ENCODE measurements at places on chromosomes 5 and 9. TPM values are rescaled to one million over a fixed set of nuclear protein-coding genes. Genes with fewer than 3 reads are reported as not detected.

Gene BRD9
- total RNA-seq: 33.4 TPM

Gene RANBP3L
- total RNA-seq: 213 TPM

Gene OTP
- 1.8 TPM for total RNA-seq

Gene MARCOL
- total RNA-seq: not detected

Gene NOXA1
- 1.4 TPM for total RNA-seq

Gene CAMK4
- 15.8 TPM for total RNA-seq

Gene ADAMTS12
- total RNA-seq: 18.4 TPM

Gene POU5F2
- total RNA-seq: 4.1 TPM

Gene WDR31
- total RNA-seq: 3.4 TPM

Gene IL4
- total RNA-seq: not detected

Gene ALDH1A1
- total RNA-seq: 26.4 TPM

Gene ALDH7A1
- 64.5 TPM for total RNA-seq

Gene C9orf153
- total RNA-seq: 0.99 TPM

Gene PPP3R2
- total RNA-seq: 0.61 TPM

Gene CDHR2
- 0.20 TPM for total RNA-seq

Gene ARHGEF39
- 0.79 TPM for total RNA-seq

Gene IFNA13
- not detected for total RNA-seq

Gene ST6GALNAC6
- total RNA-seq: 58.8 TPM

Gene PCA3
- 0.39 TPM for total RNA-seq

Gene KCNIP1
- 82.4 TPM for total RNA-seq

Gene MAP1B
- 200 TPM for total RNA-seq

Gene HAND1
- not detected for total RNA-seq

Gene SLC4A9
- total RNA-seq: 0.39 TPM

Gene GLRX
- 17.6 TPM for total RNA-seq

Gene MGAT1
- 40.7 TPM for total RNA-seq

Gene SLC6A3
- total RNA-seq: 1.1 TPM

Gene TEK
- 15.8 TPM for total RNA-seq

Gene TXNDC8
- total RNA-seq: not detected

Gene MAST4
- 34.6 TPM for total RNA-seq

Gene FAM221B
- total RNA-seq: not detected

Gene EGFLAM
- total RNA-seq: 36.3 TPM

Gene CCL19
- total RNA-seq: not detected

Gene GPR150
- 0.06 TPM for total RNA-seq

Gene ADCY2
- total RNA-seq: 25.4 TPM

Gene GDA
- total RNA-seq: 0.88 TPM

Gene OR1J4
- total RNA-seq: not detected

Gene BTNL3
- not detected for total RNA-seq

Gene BAG1
- total RNA-seq: 58.6 TPM

Gene IL9
- not detected for total RNA-seq

Gene SPINK4
- not detected for total RNA-seq

Gene FCHO2
- 36.4 TPM for total RNA-seq

Gene ANKRD20A1
- 8.9 TPM for total RNA-seq

Gene RNF14
- total RNA-seq: 80.1 TPM

Gene MTMR12
- 19.1 TPM for total RNA-seq

Gene SNCAIP
- 33.4 TPM for total RNA-seq

Gene SUSD3
- 6.3 TPM for total RNA-seq

Gene SOWAHA
- total RNA-seq: 1.2 TPM

Gene LCN1
- total RNA-seq: not detected

Gene GABRA1
- total RNA-seq: 5.5 TPM

Gene C9orf152
- total RNA-seq: not detected

Gene SPATA31D4
- total RNA-seq: not detected

Gene TMEM232
- 20.3 TPM for total RNA-seq

Gene BNIP1
- 19.2 TPM for total RNA-seq

Gene MYOT
- total RNA-seq: 8.3 TPM

Gene MBLAC2
- total RNA-seq: 7.4 TPM

Gene ANKRD55
- 14.0 TPM for total RNA-seq

Gene SLC22A4
- total RNA-seq: 4.0 TPM

Gene MTX3
- 22.0 TPM for total RNA-seq

Gene MARCHF3
- 21.5 TPM for total RNA-seq

Measured in spinal cord (tissue), 10 donors.